Stimulated activated CD4-positive, alpha-beta T cell treated with anti-CD3 and anti-CD28 coated beads, Interleukin-4, amount 100 ng/mL, for 1 hour (primary cell): ENCODE measurements at places on chromosomes 7 and 10.

- DNase-seq, result no peak
These were observed 51.3 kb upstream of the CAV2 start for GRCh38 chr7:116447966-116448839.

- no peak for DNase-seq
These were observed 6.0 kb downstream of the COL13A1 start for GRCh38 chr10:69807696-69808095.

GRCh38 chr7:33446551-33446950, 317.2 kb downstream of the BBS9 start:
- DNase-seq, result no peak

DNA sequence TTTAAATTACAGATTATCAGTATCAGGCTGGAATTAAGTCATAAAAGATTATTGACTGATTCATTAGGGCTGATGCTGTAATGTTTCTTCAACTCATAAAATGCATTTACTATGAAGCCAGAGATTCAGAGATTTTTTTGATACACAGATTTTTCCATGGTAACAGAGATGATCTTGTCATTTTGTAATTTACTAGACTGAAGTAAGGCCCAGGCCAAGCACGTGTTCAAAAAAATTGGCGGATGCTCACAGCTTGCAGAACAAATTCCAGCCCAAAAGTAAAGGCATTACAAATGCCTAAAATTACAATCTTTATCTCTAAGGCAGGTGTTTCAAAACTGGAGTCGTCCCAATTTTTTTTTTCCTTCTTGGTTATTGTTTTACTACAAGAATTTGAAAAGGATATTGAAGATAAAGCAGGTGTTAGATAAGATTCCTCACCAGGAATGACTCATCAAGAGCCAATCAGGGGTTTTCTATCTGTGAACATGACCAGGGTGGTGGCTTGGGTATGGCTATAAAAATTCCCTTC, 78.4 kb upstream of the MEOX2 start:
- no peak for DNase-seq

GRCh38 chr10:124708922-124709520, 35.2 kb downstream of the FAM53B start:
- no peak for DNase-seq

DNA sequence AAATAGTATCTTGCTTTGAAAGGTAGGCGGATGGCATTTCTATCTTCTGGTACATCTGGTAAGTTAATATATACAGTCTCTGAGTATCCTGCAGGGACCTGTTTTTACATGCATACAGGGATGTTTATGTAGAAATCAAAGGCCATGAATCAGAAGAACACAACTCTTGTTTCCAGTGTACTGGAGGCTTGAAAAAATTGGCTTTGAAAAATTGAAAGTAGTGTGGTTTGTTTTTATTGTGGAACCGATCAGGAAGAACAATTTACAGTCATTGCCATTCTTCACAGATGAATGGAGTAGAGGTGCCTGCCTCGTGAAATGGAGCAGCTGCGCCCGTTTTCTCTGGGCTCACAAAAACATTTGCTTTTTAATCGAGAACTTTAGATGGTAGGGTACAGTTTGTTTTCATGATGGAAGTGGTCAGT, 54.0 kb upstream of the RPA3 start:
- DNase-seq, result no peak

DNA sequence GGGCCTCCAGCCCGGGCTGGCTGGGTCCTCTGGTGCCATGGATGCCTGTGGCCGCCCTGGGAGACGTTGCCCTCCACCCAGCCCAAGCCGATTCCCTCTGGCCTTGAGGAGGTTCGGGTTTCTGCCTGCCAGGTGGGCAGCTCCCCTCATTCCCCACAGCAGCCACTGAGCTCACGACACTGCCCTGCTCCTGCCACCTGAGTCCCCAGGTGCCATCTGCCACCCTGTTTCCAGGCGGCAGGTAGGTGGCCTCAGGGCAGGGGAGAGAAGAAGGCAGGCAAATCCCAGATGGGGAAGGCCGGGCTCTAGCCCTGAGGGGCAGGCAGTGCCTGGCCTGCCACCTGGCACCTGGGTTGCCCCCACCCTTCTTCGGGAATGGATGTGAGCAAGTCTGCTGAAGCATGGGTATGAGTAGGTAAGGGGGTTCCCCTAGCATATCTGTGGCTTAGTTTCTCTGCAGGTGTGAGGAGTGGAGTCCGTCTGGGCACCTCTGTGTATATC, 92.2 kb upstream of the PPIF start:
- no peak for DNase-seq

DNA sequence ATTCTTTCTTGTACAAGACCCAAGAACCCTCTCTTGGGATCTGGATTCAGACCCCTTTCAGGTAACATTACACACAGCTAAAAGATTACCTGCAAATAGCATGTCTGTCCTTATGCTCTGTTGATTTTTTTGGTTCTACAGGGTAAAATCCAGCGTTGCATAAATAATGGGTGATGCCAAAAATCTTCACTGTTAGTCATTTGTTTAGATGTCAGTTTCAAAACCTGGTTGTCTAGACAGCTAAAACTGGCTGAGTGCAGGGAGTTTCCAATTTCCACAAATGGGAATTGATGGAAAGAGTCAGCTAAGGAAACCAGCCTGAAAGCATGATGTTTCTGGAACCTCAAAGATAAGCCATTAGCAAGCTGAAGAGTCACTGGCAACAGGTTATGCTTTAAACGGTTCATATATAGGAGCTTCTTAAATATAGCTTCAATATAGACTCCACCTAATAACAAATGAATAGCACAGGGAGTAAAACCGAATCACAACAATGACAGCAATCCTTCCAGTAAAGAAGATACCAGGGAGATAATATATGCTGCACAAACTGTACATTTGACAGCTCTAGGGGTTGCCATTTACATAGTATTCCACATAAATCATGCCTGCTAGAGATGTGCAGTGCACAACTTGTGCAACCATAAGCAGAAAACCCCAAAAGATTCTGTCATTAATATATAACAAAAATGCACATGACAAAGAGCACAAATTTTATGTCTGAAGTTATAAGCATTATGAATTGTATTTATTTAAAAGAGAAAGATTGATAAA, 20.4 kb downstream of the CCDC71L start:
- DNase-seq, result no peak

- no peak for DNase-seq
These were observed 30.0 kb upstream of the MSRB2 start for GRCh38 chr10:23065181-23065948.

- no peak for DNase-seq
These were observed 4.2 kb downstream of the STK32C start for GRCh38 chr10:132303361-132304115.

DNA sequence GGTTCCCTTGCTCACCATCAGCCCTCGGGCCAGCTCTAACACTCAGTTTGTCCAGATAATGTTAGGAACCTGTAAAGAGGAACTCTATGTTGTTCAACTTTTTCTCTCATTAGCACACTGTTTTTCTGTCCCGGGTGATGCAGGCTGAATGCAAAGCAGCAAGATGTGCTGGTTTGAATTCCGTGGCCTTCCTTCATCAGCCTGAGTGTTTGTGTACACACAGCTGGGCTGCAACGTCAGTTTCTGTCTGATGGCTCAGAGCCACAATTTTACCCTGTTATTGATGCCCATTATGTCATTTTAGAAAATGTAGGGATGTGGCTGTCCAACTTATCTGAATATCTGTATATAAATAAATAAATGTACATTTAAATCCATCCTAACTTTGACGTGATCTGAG, 152.0 kb downstream of the PLPP4 start:
- DNase-seq, result no peak

- DNase-seq, result no peak
These were observed 122.0 kb upstream of the PRKCQ start for GRCh38 chr10:6702030-6702429.

GRCh38 chr10:77409697-77410471, 227.7 kb downstream of the KCNMA1 start:
- no peak for DNase-seq
